Bone marrow (tissue), 2 donors: ENCODE measurements at places on chromosomes 3 and 15.
A peak's percentile ranks its signal among the peaks of the same experiment; 100 is the strongest.

- DNase-seq, result no peak
These were observed 92.0 kb upstream of the TRIM42 start for GRCh38 chr3:140585828-140586227.

GRCh38 chr3:9793161-9793781 lies 389 bp downstream of the ARPC4 start:
- DNase-seq, result peak; percentile 73

GRCh38 chr3:195524171-195524896 lies 18.8 kb downstream of the PPP1R2 start:
- no peak for DNase-seq

- no peak for DNase-seq
These were observed 130.9 kb upstream of the CTDSPL start for GRCh38 chr3:37730825-37731224.

DNA sequence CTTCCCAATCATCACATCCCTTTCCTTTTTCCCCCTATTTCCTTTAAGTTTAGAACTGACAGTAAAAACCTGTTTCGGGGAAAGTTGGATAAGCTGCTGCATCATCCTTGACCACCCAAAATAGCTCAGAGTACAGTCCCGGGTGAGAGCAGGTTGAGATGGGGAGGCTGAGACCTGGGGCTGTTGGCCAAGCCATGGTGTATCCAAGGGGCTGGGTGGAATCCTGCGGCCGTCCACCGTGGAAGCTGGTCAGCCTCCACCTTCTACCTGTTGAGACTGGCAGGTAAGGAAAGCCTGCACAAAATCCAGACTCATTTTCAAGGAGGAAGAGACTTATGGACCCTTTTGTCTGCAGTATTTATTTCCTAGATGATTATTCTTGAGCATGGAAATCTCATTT lies 128.2 kb upstream of the PLXNA1 start:
- DNase-seq, result no peak

GRCh38 chr3:168512802-168513201 lies 417.1 kb upstream of the GOLIM4 start:
- no peak for DNase-seq

- DNase-seq, result no peak
These were observed 4.2 kb upstream of the CHRM5 start for GRCh38 chr15:33963831-33964664.

- DNase-seq, result no peak
These were observed 15.6 kb upstream of the UBE2Q2 start for GRCh38 chr15:75827691-75828090.

DNA sequence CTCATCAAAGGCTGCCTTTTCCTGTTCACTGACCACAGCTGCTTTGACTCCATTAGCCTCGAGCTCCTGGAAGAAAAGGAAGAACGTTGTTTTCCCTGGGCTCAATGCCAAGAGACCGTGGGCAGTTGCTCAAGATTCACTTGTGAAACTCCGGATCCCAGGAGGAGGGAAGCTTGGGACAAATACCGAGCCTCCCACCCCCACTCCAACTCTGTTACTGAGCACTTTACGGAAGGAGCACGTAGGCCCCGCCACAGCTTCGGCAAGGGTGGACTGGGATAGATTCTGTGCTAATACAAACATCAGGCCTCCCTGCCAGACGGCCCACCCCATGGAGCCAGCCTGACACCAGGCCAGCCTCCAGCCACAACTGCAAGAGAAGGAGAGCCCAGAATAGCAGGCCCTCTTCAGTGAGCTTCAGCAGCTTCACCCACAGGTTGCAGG lies 10.8 kb upstream of the FANCD2 start:
- no peak for DNase-seq

DNA sequence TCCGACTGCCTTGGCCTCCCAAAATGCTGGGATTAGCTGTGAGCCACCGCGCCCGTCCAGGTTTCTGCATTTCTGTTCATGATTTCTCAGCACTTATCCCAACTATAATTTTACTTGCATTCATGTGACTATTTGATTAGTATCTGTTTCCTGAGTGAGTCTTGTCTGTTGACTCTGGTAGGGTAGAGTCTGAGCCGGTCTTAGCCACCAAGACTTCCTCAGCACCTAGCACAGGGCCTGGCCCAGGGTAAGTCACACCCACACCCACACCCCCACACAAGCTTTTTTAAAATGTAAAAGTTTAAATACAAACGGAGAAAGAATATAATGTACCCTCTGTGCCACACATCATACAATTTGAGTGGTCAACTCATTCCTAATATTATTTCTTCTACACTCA lies 3.1 kb upstream of the SPATA12 start:
- DNase-seq, result peak; percentile 66

- DNase-seq, result no peak
These were observed 26.6 kb downstream of the GP9 start for GRCh38 chr3:129087138-129087702.

GRCh38 chr15:101541501-101542292 lies 52.2 kb upstream of the PCSK6 start:
- DNase-seq, result no peak

DNA sequence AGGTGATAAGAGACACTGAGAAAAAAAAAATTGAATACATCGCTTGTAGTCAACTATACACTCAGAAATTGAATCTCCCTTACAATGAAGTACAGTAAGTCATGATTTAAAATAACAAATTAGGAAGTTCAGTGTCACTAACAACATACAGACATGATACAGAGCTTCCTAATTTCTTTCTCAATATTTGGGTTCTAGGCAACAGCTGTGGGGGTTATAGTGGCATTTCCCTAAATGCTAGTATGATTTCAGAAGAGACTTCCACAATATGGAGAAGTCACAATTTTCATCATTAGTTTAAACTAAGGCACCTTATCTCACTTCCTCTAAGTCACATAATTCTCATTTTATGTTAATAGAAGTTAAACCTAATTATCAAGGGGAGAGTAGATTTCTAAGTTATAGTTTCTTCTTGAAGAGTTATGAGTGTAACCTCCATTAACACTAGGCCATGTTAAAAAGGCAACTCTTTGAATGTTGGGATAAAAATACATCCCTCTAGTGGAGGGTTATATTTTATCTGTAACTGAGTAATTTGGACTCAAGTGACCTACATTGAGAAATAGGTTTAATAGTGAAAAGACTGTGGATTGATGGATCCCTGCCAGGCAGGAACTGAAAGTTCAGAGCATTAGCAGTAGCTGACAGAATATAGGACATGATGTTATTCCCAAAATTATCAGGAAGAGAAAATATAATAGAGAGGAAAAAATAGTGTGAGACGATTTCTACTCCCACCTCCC lies 286.0 kb upstream of the SUCLG2 start:
- no peak for DNase-seq

- no peak for DNase-seq
These were observed 110.5 kb upstream of the ABHD17C start for GRCh38 chr15:80584561-80584964.

- DNase-seq, result no peak
These were observed 238.0 kb downstream of the XXYLT1 start for GRCh38 chr3:195032955-195033354.

- DNase-seq, result peak; percentile 19
These were observed 790 bp downstream of the RAB5A start for GRCh38 chr3:19947549-19948225.

- DNase-seq, result no peak
These were observed 20.1 kb downstream of the KBTBD8 start for GRCh38 chr3:67018105-67018788.

DNA sequence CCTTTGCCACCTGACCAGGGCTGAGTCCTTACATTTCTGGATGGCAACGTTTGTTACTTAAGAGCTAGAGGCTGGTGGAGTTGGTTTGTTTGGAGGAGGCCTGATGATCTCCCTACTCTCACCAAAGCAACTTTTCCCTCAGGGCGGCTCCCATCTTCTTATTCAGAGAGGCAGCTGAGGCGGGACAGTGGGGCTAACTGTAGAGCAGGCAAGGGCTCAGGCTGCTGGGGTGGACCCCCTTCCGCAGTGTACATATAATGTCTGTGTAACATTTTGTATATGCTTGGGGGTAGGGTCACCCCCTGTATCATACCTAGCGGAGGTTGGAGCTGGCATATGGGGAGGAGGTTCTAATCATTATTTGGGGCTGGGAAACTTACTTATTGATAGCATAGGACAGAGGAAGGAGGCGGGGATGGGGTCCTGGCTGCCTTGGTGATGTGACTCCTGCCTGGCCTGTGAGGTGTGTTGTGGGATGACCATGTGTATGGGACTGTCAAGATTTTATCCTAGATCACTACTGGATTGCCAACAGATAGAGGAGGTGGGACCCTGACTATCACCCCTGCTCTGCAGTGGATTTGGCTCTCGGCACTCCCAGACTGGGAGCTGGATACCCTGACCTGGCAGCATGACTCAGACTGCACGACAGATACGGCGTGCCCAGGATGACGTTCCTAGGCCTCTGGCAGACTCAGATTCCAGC lies 52.5 kb upstream of the UBE2Q2 start:
- DNase-seq, result no peak

GRCh38 chr15:29651476-29652233 lies 170.6 kb downstream of the TJP1 start:
- no peak for DNase-seq

DNA sequence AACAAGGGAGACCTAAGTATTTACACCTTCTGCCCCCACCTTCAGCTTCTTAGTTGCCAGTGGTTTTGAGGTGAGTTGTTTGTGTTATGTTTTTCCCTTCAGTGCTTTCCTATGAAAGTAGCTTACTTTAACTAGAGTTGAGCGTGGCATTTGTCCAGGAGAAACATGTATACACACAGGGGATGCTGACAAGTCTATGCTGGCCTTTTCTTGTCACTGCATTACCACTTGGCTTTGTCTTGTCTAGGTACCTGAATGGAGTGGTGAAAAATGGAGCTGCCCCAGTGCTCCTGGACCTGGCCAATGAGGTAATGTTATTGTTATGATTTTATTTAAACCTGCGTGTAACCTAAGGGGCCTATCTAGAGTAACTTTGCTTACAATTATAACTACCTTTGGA lies 74.4 kb downstream of the CDIN1 start:
- DNase-seq, result no peak

DNA sequence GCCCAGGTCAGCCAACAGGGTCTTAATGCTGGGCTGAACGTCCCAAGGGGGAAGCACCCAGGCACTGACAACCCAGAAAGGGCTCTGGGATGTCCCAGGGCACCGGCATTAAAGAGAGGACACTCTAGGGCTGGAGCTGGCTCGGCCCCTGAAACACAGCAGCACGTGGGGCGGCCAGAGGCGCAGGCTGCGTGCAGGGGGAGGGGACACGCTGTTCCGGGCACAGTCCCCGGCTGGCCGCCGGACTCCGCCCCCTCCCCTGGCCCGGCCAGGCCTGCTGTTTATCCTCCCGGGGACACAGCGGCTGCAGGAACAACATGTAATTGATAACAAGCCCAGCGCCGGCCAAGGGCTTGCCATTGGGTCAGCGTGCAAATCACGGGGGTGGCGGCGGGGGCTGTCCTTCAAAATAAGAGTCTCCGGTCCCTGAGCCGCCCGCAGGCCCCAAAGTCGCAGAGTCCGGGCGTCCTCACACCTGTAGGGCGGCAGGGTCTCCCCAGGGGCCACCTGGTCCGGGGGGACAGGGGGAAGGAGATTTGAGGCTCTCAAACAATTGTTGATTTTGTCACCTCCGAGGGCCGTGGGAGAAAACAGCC lies 1.3 kb downstream of the KLF15 start:
- DNase-seq, result no peak

DNA sequence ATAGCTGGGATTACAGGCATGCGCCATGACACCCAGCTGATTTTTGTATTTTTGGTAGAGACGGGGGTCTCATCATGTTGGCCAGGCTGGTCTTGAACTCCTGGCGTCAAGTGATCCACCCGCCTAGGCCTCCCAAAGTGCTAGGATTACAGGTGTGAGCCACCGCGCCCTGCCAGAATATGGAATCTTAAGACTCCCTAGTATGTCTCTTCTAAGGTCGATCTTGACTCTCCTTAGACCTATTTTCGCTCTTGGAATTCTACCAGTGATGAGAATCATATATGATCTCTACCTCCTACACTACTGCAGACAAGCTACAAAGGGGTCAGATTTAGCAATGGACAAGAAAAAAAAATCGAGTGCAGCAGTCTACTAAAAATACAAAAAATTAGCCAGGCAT lies 19.3 kb upstream of the EOGT start:
- DNase-seq, result no peak

- DNase-seq, result no peak
These were observed 14.3 kb upstream of the SPRED1 start for GRCh38 chr15:38238311-38238710.

- no peak for DNase-seq
These were observed 124.0 kb upstream of the SNTN start for GRCh38 chr3:63528325-63529000.

DNA sequence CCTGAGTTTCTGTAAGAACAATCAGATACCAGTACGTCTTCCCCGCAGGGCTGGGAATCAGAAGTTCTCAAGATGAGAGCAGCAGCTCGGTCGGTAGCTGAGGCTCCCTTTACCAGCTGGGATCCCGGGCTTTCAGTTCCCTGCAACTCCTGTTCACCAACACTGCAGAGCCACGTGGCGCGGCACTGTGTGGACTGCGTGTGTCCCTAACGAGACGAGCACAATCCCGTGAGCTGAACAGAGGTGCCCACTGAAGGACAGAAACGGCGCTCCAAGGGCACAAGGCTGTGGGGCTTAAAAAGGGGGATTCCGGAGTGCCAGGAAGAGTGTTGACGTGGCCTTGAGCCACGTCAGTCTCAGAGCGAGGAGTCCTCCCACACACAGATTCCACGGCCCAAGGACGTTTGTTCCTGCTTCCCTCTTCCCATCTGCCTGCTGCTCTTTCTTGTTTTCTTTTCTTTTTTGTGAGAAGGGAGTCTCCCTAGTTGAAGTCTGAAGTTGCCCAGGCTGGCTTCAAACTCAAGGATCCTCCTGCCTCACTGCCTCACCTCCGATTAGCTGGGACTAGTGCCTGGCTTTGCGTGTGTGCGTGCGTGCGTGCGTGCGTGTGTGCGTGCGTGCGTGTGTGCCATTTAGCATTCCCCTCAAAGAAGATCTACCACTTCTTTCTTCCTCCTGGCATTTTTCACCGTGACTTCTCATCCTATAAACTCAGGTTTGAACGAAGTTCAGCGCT lies 37.1 kb upstream of the RPL35A start:
- DNase-seq, result no peak

- no peak for DNase-seq
These were observed 18.5 kb downstream of the NPHP3 start for GRCh38 chr3:132703733-132704132.

GRCh38 chr3:99902091-99902490 lies 84.4 kb downstream of the CMSS1 start:
- no peak for DNase-seq

DNA sequence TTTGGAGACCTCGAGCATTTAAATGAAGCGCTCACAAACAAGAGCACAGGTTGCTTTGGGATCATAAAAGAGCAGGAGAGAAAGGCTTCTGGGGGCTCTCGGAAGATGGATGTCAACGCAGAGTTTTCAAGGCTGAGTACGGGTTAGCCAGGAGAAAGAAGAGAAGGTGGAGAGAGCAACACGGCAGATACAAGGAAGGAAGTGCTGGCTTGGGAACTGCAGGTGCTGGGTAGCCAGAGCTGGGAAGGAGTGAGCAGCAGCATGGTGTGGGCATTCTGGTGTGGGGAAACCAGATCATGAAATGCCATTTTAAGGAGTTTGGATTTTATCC lies 580 bp upstream of the RUBCN start:
- DNase-seq, result no peak

GRCh38 chr15:89851673-89852341 lies 37.2 kb upstream of the ANPEP start:
- DNase-seq, result no peak
